Temporal lobe (tissue), 4 donors: ENCODE measurements at places on chromosomes 2 and 18. TPM values are rescaled to one million over a fixed set of nuclear protein-coding genes. Genes with fewer than 3 reads are reported as not detected.

Gene HMSD
- total RNA-seq: 0.25 TPM

Gene CLIP4
- 27.5 TPM for total RNA-seq

Gene ATP6V1B1
- total RNA-seq: not detected

Gene NPAS2
- 6.9 TPM for total RNA-seq

Gene GKN1
- 2.0 TPM for total RNA-seq

Gene NRP2
- total RNA-seq: 22.6 TPM

Gene SPC25
- 5.4 TPM for total RNA-seq

Gene CNDP1
- total RNA-seq: 0.49 TPM

Gene ZNF804A
- 18.4 TPM for total RNA-seq

Gene SRSF7
- total RNA-seq: 86.5 TPM

Gene FTCDNL1
- total RNA-seq: 5.4 TPM

Gene SERPINB10
- total RNA-seq: not detected

Gene TFPI
- 19.7 TPM for total RNA-seq

Gene TMEM247
- total RNA-seq: not detected

Gene MATN3
- total RNA-seq: 2.0 TPM

Gene EGR4
- total RNA-seq: not detected

Gene SPATA3
- not detected for total RNA-seq

Gene LRRTM1
- total RNA-seq: 10.6 TPM

Gene ITGAV
- total RNA-seq: 48.2 TPM

Gene SERPINB7
- total RNA-seq: not detected

Gene TANK
- 52.1 TPM for total RNA-seq

Gene SP3
- total RNA-seq: 103 TPM

Gene SGPP2
- total RNA-seq: 1.2 TPM

Gene COL4A4
- 0.74 TPM for total RNA-seq

Gene TANC1
- 5.9 TPM for total RNA-seq

Gene RGPD4
- total RNA-seq: 0.25 TPM

Gene YWHAQ
- total RNA-seq: 517 TPM

Gene SNX17
- total RNA-seq: 38.8 TPM

Gene LYPD6B
- total RNA-seq: 3.4 TPM

Gene CHRNG
- total RNA-seq: not detected

Gene POTEI
- total RNA-seq: under 0.01 TPM

Gene ALK
- total RNA-seq: 0.98 TPM

Gene RASGRP3
- total RNA-seq: 5.4 TPM

Gene LINC00305
- not detected for total RNA-seq

Gene TCF7L1
- total RNA-seq: 0.98 TPM

Gene RUFY4
- total RNA-seq: not detected

Gene COLEC12
- 13.8 TPM for total RNA-seq

Gene ACADL
- total RNA-seq: 4.7 TPM

Gene TNS1
- total RNA-seq: 7.1 TPM

Gene TFCP2L1
- total RNA-seq: under 0.01 TPM

Gene ZNF521
- 12.5 TPM for total RNA-seq

Gene VSNL1
- total RNA-seq: 17.5 TPM

Gene CXCR2
- 0.49 TPM for total RNA-seq

Gene SLC14A1
- total RNA-seq: 1.7 TPM

Gene DSG4
- not detected for total RNA-seq

Gene KCNF1
- total RNA-seq: 17.2 TPM

Gene GATA6
- 0.25 TPM for total RNA-seq

Gene TRIB2
- total RNA-seq: 67.9 TPM
